CD4-positive, alpha-beta T cell (primary cell): ENCODE measurements at places on chromosomes 4 and X.

- H3K4me1 ChIP-seq = no peaks in the 10 kb centered on the region
- H3K27ac ChIP-seq = no peak overlapping the region
- DNase-seq = no peak
- H3K36me3 ChIP-seq = no peaks in the 10 kb centered on the region
These were observed 7.9 kb downstream of the MAGEB18 start for GRCh38 chrX:26146024-26146423.

- no peaks in the 10 kb centered on the region for H3K4me1 ChIP-seq
- no peak overlapping the region for H3K27ac ChIP-seq
- no peaks in the 10 kb centered on the region for H3K27me3 ChIP-seq
- DNase-seq = no peak
- H3K36me3 ChIP-seq = no peaks in the 10 kb centered on the region
These were observed 157.6 kb downstream of the ZNF518B start for GRCh38 chr4:10299601-10300000.

- no peak overlapping the region for H3K4me3 ChIP-seq
- H3K27ac ChIP-seq = no peak overlapping the region
- H3K36me3 ChIP-seq = no peaks in the 10 kb centered on the region
- no peak for DNase-seq
- H3K27me3 ChIP-seq = no peaks in the 10 kb centered on the region
These were observed 865.3 kb upstream of the HS3ST1 start for GRCh38 chr4:12293906-12294525.

- no peaks in the 10 kb centered on the region for H3K27me3 ChIP-seq
- no peak overlapping the region for H3K27ac ChIP-seq
- H3K4me1 ChIP-seq = no peaks in the 10 kb centered on the region
- no peak for DNase-seq
- no peaks in the 10 kb centered on the region for H3K36me3 ChIP-seq
- no peak overlapping the region for H3K4me3 ChIP-seq
These were observed 101.2 kb upstream of the MYOZ2 start for GRCh38 chr4:119034276-119035008.

DNA sequence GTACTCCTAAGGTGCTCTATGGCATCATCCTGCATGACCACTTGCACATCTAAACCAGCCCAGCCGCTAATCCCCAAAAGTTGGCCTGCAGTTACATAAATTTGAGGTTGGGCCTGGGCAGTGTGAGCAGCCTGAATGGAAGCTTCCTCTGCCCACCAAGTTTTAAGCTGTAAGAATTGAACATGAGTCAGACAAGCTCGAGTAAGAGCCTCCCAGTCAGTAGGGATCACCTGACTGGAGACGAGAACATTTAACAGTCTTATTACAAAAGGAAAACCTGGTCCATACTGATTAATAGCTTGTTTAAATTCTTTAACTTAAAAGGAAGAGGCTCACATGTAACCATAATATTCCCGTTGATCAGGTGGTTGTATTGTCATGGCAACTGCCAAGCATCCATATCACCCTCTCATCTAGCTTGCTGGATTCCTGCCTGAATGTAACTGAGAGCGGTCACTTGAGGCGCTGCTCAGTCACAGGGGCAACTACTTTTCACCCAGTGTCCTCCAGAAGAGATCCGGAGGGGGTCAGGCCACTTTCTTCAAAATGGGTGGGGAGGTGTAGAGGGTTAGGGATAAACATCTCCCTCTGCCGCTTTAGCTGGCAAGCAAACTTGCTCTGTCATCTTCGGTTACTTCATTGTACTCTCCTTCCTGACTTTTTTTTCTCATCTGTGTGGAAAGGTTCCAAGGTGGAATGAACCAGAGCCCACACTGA is 56.6 kb upstream of the WDR1 start:
- no peaks in the 10 kb centered on the region for H3K4me1 ChIP-seq
- H3K27ac ChIP-seq = no peak overlapping the region
- DNase-seq = no peak
- no peaks in the 10 kb centered on the region for H3K27me3 ChIP-seq

DNA sequence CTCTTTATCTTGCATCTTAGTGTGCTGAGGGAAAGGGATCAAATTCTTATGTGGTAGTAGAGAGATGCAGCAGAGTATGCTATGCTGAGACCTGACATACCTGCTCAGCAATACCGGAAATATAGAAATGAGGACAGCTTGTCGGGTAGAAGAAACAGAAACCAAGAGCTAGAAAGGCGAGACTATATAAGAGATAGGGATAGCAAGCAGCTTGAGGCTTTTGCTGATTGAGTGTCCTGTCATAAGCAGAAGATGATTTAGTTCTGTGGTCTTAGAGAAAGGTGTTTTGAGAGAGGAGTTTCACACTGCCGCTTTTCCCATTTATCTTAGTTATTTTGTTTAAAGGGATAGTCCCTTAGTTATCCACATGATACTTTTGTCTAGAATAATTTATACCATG is 31.7 kb downstream of the USP9X start:
- H3K27me3 ChIP-seq = no peaks in the 10 kb centered on the region
- H3K27ac ChIP-seq = no peak overlapping the region
- H3K4me1 ChIP-seq = peaks cover 31% of the 10 kb centered on the region
- no peaks in the 10 kb centered on the region for H3K36me3 ChIP-seq
- peak; percentile 76 for DNase-seq

- no peak for DNase-seq
- H3K36me3 ChIP-seq = no peaks in the 10 kb centered on the region
- H3K27ac ChIP-seq = no peak overlapping the region
- H3K4me3 ChIP-seq = no peak overlapping the region
These were observed 146.8 kb upstream of the PJA1 start for GRCh38 chrX:69311936-69312670.

GRCh38 chr4:78179196-78179595 is 122.1 kb downstream of the FRAS1 start:
- no peaks in the 10 kb centered on the region for H3K36me3 ChIP-seq
- H3K27me3 ChIP-seq = no peaks in the 10 kb centered on the region
- no peak overlapping the region for H3K27ac ChIP-seq
- DNase-seq = no peak
- H3K4me1 ChIP-seq = no peaks in the 10 kb centered on the region
- no peak overlapping the region for H3K4me3 ChIP-seq

GRCh38 chrX:41276661-41277506 is 57.1 kb upstream of the DDX3X start:
- H3K4me1 ChIP-seq = peaks cover 14% of the 10 kb centered on the region
- no peak for DNase-seq
- H3K27me3 ChIP-seq = no peaks in the 10 kb centered on the region
- peak overlapping the region; percentile 58 for H3K4me3 ChIP-seq
- H3K36me3 ChIP-seq = no peaks in the 10 kb centered on the region

- H3K36me3 ChIP-seq = no peaks in the 10 kb centered on the region
- no peaks in the 10 kb centered on the region for H3K4me1 ChIP-seq
- H3K27me3 ChIP-seq = no peaks in the 10 kb centered on the region
- H3K4me3 ChIP-seq = no peak overlapping the region
These were observed 275.5 kb downstream of the PCDH10 start for GRCh38 chr4:133424605-133425004.

GRCh38 chrX:74232859-74233258 is 71.1 kb upstream of the ZCCHC13 start:
- H3K27me3 ChIP-seq = no peaks in the 10 kb centered on the region
- H3K4me1 ChIP-seq = no peaks in the 10 kb centered on the region
- H3K36me3 ChIP-seq = no peaks in the 10 kb centered on the region
- no peak for DNase-seq
- no peak overlapping the region for H3K27ac ChIP-seq

GRCh38 chrX:129755779-129756650 is 17.2 kb downstream of the XPNPEP2 start:
- no peaks in the 10 kb centered on the region for H3K27me3 ChIP-seq
- H3K4me1 ChIP-seq = peaks cover 69% of the 10 kb centered on the region
- no peaks in the 10 kb centered on the region for H3K36me3 ChIP-seq
- H3K4me3 ChIP-seq = peak overlapping the region; percentile 42
- H3K27ac ChIP-seq = no peak overlapping the region

GRCh38 chr4:102641793-102642192 is 119.0 kb downstream of the MANBA start:
- peaks cover 5% of the 10 kb centered on the region for H3K36me3 ChIP-seq
- H3K27ac ChIP-seq = no peak overlapping the region
- no peak for DNase-seq
- H3K27me3 ChIP-seq = no peaks in the 10 kb centered on the region

GRCh38 chr4:188439641-188440311 is 300.5 kb downstream of the TRIML1 start:
- H3K4me1 ChIP-seq = no peaks in the 10 kb centered on the region
- H3K4me3 ChIP-seq = no peak overlapping the region
- no peaks in the 10 kb centered on the region for H3K27me3 ChIP-seq
- H3K27ac ChIP-seq = no peak overlapping the region
- no peak for DNase-seq

GRCh38 chrX:110026099-110026844 is 23.4 kb downstream of the TMEM164 start:
- no peak overlapping the region for H3K4me3 ChIP-seq
- no peak overlapping the region for H3K27ac ChIP-seq
- no peaks in the 10 kb centered on the region for H3K27me3 ChIP-seq
- peaks cover 6% of the 10 kb centered on the region for H3K36me3 ChIP-seq

GRCh38 chrX:10939424-10939823 is 171.7 kb upstream of the HCCS start:
- no peak for DNase-seq
- no peaks in the 10 kb centered on the region for H3K4me1 ChIP-seq
- no peaks in the 10 kb centered on the region for H3K36me3 ChIP-seq

GRCh38 chr4:91032725-91033445 is 905.7 kb downstream of the CCSER1 start:
- H3K4me3 ChIP-seq = no peak overlapping the region
- H3K4me1 ChIP-seq = no peaks in the 10 kb centered on the region
- no peak overlapping the region for H3K27ac ChIP-seq
- no peaks in the 10 kb centered on the region for H3K27me3 ChIP-seq

GRCh38 chr4:14842964-14843630 is 159.2 kb upstream of the CPEB2 start:
- H3K4me1 ChIP-seq = no peaks in the 10 kb centered on the region
- no peaks in the 10 kb centered on the region for H3K27me3 ChIP-seq
- no peak for DNase-seq
- H3K27ac ChIP-seq = no peak overlapping the region
- H3K4me3 ChIP-seq = no peak overlapping the region
- H3K36me3 ChIP-seq = no peaks in the 10 kb centered on the region

DNA sequence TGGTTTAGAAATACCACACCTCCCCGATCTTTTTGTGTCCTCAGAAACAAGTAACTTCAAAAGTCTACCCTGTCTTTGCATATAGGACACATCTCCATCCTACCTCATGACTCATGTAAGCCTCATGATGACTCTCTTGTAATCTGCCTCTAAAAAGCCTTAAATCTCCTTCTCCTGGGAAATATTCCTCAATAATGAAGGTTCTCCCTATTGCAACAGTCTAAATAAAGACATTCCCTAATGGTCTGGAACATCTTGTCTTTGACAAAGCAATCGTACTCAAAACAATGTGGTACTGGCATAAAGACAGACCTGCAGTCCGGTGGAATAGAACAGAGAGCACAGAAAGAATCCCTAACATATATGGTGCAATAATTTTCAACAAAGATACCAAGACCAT is 257.7 kb downstream of the OPHN1 start:
- H3K27ac ChIP-seq = no peak overlapping the region
- no peaks in the 10 kb centered on the region for H3K36me3 ChIP-seq
- no peak overlapping the region for H3K4me3 ChIP-seq
- no peaks in the 10 kb centered on the region for H3K27me3 ChIP-seq
- DNase-seq = no peak

- no peaks in the 10 kb centered on the region for H3K27me3 ChIP-seq
- H3K4me1 ChIP-seq = no peaks in the 10 kb centered on the region
- H3K4me3 ChIP-seq = no peak overlapping the region
- no peak overlapping the region for H3K27ac ChIP-seq
- no peaks in the 10 kb centered on the region for H3K36me3 ChIP-seq
- no peak for DNase-seq
These were observed 529.1 kb upstream of the INTU start for GRCh38 chr4:127103681-127104115.

- no peak for DNase-seq
- no peaks in the 10 kb centered on the region for H3K4me1 ChIP-seq
- no peaks in the 10 kb centered on the region for H3K27me3 ChIP-seq
These were observed 304.6 kb downstream of the SPRY1 start for GRCh38 chr4:123701131-123701575.

- H3K27ac ChIP-seq = no peak overlapping the region
- peaks cover 28% of the 10 kb centered on the region for H3K27me3 ChIP-seq
- H3K4me3 ChIP-seq = no peak overlapping the region
- peaks cover 8% of the 10 kb centered on the region for H3K4me1 ChIP-seq
- DNase-seq = no peak
- no peaks in the 10 kb centered on the region for H3K36me3 ChIP-seq
These were observed 2.6 kb downstream of the DCLK2 start for GRCh38 chr4:150080875-150081274.

DNA sequence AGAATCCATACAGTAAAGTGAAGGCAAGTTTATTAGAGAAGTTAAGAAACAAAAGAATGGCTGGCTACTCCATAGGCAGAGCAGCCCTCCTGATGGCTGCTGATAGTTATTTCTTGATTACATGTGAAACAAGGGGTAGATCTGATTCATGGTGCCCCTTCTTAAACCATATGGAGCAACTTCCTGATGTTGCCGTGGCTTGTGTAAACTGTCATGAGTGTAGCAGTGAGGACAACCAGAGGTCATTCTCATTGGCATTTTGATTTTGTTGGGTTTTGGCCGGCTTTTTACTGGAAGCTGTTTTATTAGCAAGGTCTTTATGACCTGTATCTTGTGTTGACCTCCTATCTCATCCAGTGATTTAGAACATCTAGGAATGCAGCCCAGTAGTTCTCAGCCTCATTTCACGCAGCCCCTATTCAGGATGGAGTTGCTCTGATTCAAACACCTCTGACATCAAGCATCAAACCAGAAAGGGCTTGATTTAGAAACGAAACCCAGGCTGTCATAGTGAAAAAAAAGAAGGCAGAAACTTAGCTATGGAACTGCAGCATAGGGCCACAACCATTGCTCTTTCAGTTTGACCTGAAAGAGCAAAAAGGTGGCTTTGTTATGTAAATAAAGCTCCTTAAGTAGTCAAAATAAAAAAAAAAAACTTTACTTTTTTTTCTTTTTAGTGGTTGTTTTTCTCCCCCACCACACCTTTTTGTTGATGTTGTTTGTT is 37.8 kb downstream of the SPCS3 start:
- no peaks in the 10 kb centered on the region for H3K4me1 ChIP-seq
- no peaks in the 10 kb centered on the region for H3K27me3 ChIP-seq
- H3K36me3 ChIP-seq = no peaks in the 10 kb centered on the region
- no peak overlapping the region for H3K4me3 ChIP-seq
- no peak overlapping the region for H3K27ac ChIP-seq
- no peak for DNase-seq

DNA sequence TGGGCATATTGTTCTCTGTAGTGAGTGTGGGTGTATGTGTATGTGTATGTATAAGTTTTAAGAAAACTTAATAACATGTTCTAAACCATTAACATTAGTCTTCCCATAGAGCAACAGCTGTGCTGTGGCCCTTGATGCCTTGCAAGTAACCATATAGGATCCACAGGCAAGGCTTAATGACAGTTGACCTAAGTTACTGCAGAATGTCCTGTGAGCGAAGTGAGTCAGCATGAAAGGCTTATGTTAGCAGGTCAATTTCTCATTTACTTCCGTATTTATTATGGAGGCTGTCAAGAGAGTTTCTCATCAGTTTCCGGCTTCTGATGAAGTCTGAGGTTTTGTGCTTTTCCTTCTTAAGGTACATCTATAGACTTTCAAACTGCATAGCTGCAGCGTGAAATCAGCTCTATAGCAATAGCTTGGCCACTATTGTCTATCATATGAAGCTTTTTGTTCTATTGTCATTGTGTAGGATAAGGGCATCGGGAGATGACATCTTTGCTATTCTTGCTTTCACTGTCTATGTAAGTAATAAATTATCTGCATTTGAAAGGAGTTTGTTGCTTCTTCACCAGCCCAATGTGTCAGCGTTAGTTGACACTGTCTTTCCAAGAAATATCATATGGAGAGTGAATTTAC is 1153.4 kb upstream of the AGA start:
- no peak for DNase-seq
- no peaks in the 10 kb centered on the region for H3K36me3 ChIP-seq
- no peaks in the 10 kb centered on the region for H3K4me1 ChIP-seq
- no peak overlapping the region for H3K4me3 ChIP-seq
- no peaks in the 10 kb centered on the region for H3K27me3 ChIP-seq
- H3K27ac ChIP-seq = no peak overlapping the region
